Right lung (tissue), 10 donors: ENCODE measurements at places on chromosomes 4 and X. TPM values are rescaled to one million over a fixed set of nuclear protein-coding genes. Genes with fewer than 3 reads are reported as not detected.

REELD1 gene
- polyA plus RNA-seq = 0.34 TPM

CCDC160 gene
- 2.2 TPM for polyA plus RNA-seq

SHROOM3 gene
- polyA plus RNA-seq = 14.5 TPM

DNA sequence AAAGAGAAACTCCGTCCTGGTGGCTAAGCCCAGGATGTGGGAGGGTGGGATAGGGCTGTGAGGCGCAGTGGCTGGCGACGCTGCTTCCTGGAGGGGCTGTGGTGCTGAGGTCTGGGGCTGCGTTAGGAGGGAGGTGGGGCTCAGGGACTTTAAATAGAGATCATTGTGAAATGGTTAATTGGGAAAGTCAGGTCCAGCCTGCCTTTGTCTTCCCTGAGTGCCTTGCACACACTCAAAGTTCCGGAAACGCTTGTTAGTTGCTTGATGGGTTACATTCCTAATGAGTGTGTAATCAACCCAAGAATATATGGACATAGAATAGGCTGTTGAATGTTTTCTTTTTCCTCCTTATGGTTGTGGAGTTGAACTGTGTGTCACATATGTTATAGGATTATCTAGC is 55.7 kb upstream of the CLDN34 start:
- DNase-seq = peak; percentile 24

DNA sequence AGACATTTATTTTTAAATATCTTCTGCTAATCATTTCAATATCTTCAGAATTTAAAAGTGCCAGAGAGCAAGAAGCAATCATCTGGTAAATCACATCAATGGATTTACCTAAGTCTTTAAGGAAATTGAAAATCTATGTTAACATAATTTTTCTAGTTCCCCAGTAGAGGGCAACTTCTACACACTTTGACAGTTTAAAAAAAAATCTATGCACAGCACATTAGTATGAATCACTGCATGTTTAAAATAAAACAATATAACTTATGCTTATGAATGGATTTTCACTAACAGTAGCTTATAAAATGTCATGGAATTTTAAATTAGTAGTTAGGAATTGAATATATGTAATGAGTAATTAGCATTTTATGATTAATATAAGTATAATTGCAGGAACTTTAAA is 126.5 kb downstream of the REELD1 start:
- DNase-seq = no peak

- DNase-seq = no peak
These were observed 24.6 kb downstream of the ABLIM2 start for GRCh38 chr4:8133897-8134563.

- DNase-seq = no peak
These were observed 66.1 kb upstream of the SLC39A8 start for GRCh38 chr4:102411408-102411807.

DNA sequence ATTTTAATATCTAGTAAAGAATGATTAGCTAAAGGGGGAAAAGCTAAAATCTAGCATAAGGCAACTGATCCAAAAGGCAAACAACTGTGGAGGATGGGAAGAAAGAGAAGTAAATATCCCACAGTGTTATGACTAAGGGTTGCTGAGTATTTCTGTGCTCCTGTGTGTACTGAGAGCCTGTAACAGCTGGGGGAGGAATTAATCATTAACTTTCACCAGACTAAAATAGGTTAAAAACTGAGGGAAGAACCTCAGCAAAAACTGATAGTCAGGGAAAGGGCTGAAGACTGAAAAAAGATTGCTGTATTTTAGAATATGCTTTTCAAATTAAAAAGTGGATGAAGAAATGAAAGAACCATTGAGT is 365.9 kb downstream of the CXXC4 start:
- no peak for DNase-seq
